NCI-H2171 treated with DMSO at 0.1 percent for 48 hours (cell line): ENCODE measurements at places on chromosomes 1 and 21.

DNA sequence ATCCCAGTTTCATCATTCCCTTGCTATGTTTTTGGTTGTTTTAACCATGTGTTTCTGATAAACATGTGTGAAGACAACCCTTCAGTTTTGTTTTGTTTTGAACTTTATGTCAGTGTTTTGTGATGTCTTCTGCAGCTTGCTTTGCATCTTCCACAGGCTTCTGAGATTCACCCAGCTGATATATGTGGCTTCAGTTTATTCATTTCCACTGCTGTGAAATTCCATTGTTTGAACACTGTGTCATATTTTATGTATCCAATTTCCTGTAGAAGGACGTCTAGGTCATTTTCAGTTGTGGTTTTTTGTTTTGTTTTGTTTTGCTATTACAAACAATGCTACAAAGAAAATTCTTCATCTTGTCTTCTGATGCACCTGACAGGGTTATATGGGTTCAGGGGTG lies 27.2 kb upstream of the SLC26A9 start:
- no peak for DNase-seq

- DNase-seq = no peak
Measured at GRCh38 chr1:180003026-180003695, 48.6 kb downstream of the CEP350 start.

- DNase-seq = no peak
Measured at GRCh38 chr1:11997081-11997850, 17.0 kb downstream of the MFN2 start.

DNA sequence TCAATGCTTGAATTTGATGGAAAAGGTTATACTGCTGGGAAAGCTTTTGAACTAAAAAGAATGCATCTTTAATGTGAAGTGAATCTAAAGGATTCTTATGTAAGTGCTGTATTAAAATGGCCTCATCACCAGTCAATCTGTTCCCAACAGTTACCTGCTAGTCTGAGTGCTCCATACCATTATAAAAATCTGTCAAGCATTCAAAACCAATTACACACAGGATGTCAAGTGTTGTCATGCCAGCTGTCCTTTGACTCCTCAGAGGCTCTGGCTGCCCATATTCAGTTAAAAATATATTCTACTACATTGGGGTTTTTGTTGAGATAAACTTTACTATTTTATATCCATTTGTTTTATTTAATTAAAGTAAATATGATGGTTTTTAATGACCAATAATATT lies 1587.7 kb downstream of the AMY1C start:
- DNase-seq = peak; percentile 96

- no peak for DNase-seq
Measured at GRCh38 chr1:108708691-108709660, 3.7 kb upstream of the FNDC7 start.

GRCh38 chr1:36580524-36580923 lies 97.8 kb upstream of the CSF3R start:
- peak; percentile 26 for DNase-seq

DNA sequence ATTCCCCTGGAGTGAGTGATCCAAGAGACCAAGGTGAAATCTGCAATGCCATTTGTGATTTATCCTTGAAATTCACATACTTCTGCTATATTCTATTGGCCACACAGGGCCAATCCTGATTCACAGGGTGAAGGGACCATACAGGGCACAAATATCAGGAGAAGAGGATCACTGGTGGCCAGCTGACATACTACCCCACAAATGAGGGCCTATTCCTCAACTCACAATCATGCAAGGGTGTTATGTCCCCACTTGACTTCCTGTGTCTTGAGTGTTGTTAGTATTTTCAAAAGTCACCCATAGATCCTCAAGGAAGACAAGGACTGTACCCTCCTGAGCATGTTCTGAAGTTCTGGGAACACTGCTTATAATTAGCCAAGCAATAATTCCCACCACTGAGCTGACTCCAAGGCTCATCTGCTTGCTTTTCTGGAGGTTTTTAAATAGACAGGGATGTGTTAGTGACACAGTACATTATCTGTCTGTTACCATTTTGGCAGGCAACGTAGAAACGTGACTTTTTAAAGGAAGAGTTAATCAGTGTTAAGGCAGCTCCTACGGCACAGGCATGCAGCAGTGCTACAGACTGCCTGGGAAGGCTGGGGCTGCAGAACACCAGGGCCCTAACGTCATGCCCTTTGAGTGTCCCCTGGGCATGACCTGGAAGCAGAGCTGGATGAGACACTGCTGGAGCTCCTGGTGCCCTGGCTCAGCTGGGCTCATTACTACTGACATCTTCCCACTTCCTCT lies 137.4 kb downstream of the FAM78B start:
- no peak for DNase-seq

GRCh38 chr1:228376651-228377631 lies 29.7 kb downstream of the TRIM11 start:
- DNase-seq = no peak

DNA sequence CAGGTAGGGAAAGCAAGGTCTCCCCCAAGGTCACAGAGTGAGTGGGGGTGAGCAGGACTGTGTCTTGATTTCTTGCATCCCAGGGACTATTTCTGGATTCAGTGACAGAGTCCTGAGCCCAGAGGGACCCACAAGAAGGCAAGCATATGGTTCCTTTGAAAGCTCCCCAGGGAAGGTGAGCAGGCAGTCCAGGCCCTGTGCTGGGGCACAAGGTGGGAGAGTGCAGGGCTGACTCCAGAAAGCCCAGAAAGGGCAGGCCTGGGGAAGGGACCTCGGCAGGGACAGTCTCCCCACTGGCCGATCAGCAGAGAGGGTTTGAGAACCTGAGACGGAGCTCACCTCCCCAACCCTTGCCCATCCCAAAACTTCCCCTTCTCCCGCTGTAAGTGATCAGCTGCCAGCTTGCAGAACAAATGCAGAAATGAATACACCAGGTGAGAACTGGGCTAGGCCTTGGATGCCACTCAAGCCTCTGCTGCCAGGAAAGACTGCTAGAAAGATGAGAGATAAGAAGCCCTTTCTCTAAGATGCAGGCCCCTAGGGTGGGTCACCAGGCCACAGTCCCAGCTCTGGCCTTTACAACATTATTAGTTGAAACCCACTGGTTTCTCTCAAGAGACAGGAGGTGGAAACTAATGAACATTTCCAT lies 121.0 kb downstream of the GLIS1 start:
- DNase-seq = peak; percentile 67

DNA sequence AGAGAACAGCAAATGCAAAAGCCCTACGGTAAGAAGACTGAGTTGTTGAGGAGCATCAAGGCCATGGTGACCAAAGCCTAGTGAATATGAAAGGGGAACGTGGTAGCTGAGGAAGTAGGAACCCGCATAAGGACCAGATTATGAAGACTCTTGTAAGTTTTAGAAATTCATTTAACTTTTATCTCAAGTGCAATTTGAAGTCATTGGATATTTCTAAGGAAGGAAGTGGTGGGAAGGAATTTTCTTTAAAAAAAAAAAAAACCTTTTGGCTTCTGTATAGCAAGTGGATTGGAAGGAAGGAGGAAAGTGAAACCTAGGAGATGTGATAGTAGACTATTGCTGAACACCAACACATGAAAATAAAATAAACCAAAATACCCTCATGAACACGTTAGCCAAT lies 119.0 kb downstream of the TNFSF18 start:
- no peak for DNase-seq

DNA sequence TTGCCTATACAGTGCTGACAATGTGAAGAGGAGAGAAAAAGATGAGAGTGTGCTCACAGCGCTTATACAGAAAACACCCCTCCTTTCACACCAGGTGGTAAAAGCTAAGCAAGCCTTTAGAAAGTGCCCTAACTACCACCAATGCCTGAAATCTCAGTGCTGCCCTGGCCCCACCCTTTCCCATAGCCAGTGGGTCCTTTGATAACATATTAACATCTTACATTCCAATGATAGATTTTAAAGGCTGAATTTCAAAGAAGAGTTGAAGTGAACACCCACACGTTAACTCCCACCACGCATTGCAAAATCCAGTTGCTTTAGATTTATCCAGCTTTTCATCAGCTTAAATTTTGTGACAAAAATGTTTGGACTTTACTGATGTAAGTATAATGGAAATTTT lies 58.1 kb upstream of the SSX2IP start:
- no peak for DNase-seq

- no peak for DNase-seq
Measured at GRCh38 chr21:44611551-44611950, 328 bp upstream of the KRTAP10-8 start.

GRCh38 chr1:61053226-61053711 lies 29.1 kb upstream of the NFIA start:
- no peak for DNase-seq

GRCh38 chr1:185559684-185560331 lies 174.4 kb upstream of the HMCN1 start:
- no peak for DNase-seq

GRCh38 chr21:40269239-40269638 lies 402.0 kb downstream of the PCP4 start:
- no peak for DNase-seq

GRCh38 chr21:35406635-35407034 lies 357.5 kb upstream of the RUNX1 start:
- no peak for DNase-seq

- DNase-seq = peak; percentile 59
Measured at GRCh38 chr1:178542554-178543289, 29.8 kb downstream of the TEX35 start.

DNA sequence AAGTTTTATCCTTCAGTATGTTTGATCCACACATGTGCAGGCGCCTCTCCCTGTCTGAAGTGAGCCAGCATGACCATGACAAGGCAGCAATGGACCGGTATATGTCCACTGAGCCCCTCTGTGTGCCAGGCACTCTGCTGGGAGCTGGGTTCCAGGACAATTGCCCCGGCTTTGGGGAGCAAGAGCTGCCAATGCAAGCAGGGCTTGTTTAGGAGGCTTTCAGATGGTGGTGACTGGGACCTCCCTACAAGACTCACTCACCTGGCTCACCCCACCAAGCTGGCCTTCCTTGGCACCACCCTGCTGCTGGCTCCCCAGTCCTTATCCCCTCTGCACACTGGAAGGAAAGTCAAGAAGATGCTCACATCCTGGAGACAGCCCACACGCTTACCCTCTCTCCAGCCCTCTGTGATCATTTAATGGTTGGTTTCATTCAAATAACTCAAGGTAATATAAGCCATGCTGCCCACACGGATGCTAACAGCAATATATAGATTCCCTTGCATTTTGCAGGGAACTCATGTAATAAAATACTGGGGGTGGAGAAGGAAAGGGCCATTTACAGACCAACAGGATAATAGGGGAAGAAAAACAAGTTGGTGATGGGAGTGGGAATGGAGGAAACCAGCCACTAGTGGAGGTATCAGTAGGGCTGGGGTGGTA lies 23.6 kb downstream of the KCND3 start:
- DNase-seq = no peak

- no peak for DNase-seq
Measured at GRCh38 chr1:203170625-203171330, 4.8 kb downstream of the MYBPH start.

- DNase-seq = peak; percentile 64
Measured at GRCh38 chr1:226814751-226815537, 55.5 kb upstream of the PSEN2 start.

DNA sequence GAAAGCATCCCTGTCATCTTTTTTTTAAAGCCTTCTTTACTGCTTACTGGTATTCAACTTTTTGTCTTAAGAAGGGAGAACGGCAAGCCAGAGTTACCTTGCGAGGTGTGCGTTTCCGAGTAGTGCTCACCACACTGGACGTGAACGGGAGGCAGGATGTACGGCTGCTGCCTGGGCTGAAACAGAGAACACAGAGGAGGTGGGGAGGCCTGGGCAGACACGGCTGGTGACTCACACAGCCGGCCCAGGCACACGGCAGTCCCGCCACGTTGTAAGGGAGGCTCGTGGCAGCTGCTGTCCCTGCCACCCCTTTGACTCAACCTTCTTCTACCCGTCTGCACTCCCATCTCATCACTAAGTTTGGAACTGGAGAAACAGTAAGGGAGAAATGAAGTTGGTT lies 105.8 kb downstream of the SMYD2 start:
- no peak for DNase-seq

GRCh38 chr1:80982831-80983230 lies 817.9 kb upstream of the ADGRL2 start:
- DNase-seq = no peak

- no peak for DNase-seq
Measured at GRCh38 chr1:64112281-64112680, 91.1 kb upstream of the UBE2U start.

DNA sequence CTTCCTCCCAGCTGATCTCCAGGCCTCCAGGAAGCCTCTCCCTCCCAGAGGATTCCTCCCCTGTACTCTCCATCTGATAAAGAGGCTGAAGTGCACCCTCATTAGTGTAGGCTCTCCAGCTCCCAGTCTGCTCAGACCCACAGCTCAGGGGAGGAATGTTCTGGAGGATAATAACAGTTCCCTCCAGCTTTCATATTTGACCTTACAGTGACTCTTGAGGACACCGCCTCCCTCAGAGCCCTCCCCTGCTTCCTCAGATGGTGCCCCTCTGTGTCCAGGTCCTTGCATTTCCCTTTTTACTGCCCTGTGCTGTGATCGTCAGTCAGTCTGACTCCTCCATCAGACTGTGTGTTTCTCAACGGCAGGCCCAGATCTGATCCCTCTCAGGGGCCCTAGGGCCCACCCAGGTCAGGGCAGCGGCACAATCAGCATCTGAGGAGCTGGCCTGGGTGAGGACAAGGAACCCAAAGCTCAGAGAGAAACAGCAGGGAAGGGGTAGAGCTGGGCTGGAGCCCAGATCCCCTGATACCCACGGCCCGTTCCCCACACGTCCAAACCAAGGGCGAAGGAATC lies 1.1 kb upstream of the SHISAL2A start:
- no peak for DNase-seq
